MM.1S (cell line): ENCODE measurements at places on chromosomes 4 and X.

- DNase-seq = no peak
Measured at GRCh38 chrX:45324941-45325340, 124.3 kb upstream of the DIPK2B start.

- DNase-seq = no peak
Measured at GRCh38 chr4:1010395-1011021, 918 bp upstream of the FGFRL1 start.

- DNase-seq = no peak
Measured at GRCh38 chr4:117949621-117950020, 84.7 kb upstream of the NDST3 start.

GRCh38 chrX:17414839-17415238, 39.8 kb downstream of the NHS start:
- no peak for DNase-seq

GRCh38 chr4:165505958-165506837, 127.4 kb downstream of the CPE start:
- DNase-seq = no peak

DNA sequence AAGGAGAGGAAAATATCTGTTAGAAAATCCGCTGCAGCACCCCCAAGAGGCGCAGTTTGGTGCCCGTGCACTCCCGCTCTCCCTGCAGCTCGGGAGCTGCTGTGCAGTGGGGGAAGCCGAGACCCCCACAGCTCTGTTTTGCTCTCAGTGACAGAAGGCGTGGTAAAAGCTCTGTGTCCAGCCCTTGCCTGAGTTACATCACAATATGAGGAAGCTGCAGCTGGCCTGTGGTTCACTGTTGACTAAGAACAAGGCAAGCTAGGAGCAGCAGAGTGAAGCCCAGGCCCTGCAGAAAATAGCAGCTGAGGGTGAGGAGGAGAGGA, 88.5 kb upstream of the ADRA2C start:
- DNase-seq = no peak

- no peak for DNase-seq
Measured at GRCh38 chr4:38004887-38005286, 44.7 kb downstream of the PTTG2 start.

DNA sequence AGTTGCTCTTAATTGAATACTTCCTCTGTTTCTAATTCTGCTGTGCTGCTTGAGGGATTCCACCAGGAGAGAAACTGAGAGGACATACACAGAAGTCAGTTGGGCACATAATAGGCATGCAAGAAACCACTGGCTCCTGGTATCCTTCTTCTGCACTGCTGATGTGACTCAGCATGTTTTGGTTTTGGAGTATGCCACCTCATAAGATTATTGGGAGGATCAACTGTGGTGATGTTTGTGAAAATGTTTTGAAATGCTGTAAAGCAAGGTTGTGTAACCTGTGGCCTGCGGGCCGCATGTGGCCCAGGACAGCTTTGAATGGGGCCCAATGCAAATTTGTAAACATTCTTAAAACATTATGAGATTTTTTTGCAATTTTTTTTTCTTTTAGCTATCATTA, 119.6 kb downstream of the GATB start:
- no peak for DNase-seq

- DNase-seq = no peak
Measured at GRCh38 chr4:78496021-78496643, 55.4 kb upstream of the ANXA3 start.

GRCh38 chrX:51862920-51863319, 30.5 kb upstream of the MAGED1 start:
- DNase-seq = no peak
